ENCODE measurements at places on chromosomes 2 and 18.

GRCh38 chr2:51322613-51323012 lies 290.7 kb upstream of the NRXN1 start:
- DNase-seq = no peak

DNA sequence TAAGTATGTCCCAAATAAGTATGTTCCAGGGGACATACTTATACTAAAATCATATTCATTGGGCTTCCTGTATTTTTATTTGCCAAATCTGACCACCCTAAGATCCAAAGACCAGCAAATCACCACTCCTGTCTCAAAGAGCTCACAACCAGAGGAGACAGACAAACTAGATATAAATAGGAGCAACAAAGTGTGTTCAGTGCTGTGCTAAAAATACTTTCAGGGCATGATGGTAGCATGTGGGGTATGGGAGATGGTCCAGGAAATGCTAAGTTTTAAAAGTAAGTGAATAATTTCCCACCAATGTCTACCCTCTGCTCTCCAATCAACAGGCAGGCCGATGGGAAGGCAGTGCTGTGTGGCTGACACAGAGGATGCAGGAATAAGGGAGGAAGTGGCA lies 87.1 kb downstream of the C1QL2 start:
- no peak for DNase-seq

GRCh38 chr2:71721362-71721665 lies 268.0 kb downstream of the DYSF start:
- no peak for DNase-seq

DNA sequence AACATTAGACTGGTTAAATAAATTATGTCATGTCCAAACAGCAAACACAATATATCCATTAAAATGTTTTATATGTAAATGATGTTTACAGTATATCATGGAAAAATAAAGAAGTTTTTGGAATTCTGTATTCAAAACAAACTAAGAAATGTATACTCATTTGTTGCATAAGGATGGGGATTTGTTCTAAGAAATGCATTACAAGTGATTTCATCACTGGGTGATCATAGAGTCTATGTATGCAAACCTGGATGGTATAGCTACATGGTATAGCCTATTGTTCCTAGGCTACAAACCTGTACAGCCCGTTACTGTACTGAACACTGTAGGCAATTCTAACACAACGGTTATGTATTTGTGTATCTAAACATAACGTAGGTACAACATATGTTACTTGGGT lies 35.1 kb downstream of the ARL5A start:
- no peak for DNase-seq

DNA sequence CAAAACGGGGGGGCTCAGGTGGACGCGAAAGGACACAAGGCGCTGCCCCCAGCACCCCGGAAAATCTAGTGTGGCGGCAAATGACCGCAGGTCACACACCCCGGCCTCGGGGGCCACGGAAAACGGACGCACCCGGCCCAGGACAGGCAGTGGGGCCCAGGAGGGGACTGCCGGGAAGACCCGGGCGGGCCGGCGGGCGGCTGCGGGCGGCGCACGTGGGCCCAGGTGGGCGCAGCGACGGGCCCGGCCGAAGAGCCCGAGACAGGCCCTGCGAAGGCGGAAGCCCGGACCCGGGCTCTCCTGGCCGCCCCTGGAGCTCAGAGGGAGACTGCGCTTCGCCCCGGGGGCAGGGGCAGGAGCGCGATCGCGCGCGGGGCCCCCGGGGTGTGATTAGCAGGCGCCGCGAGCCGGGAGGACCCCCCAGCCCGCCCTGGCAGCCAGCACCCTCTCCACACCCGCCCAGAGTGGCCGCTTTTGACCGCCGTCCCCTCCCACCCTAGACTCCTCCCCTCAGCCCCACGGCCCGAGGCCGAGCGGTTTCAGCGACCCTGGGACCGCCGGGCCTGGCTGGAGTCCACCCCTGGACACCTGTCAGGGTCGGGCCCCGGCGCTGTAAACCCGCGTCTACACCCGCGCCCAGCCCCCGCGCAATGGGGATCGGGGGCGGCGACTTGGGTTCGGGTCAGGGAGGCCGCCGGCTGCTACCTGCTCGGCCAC lies 773 bp downstream of the MBP start:
- no peak for DNase-seq

DNA sequence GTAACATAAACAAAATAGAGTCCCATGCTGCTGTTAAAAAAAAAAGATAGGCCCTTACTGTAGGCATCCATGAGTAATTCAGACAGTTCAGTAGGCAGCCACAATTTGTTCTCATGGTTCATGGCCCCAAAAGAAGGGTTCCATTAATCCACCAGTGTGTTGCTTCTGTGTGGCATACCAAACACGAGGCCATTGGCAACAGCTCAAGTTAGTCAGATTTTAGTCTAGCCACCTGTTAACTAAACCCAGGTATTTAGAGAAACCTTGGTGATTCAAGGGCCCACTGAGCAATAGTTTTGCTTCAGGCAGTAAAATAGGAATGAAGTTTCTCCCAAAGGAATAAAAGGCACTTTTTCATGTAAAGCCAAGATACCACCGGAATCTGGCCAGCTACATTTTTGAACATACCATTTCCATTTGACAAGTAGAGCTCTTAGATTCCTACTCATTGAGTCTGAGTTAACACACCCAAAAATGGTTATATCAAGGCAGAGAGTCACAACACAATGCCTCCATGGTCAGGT lies 80.1 kb upstream of the SRD5A2 start:
- DNase-seq = no peak

GRCh38 chr2:181275643-181276070 lies 181.5 kb upstream of the ITGA4 start:
- DNase-seq = no peak

- DNase-seq = no peak
Measured at GRCh38 chr2:5510082-5510481, 182.1 kb upstream of the SOX11 start.

DNA sequence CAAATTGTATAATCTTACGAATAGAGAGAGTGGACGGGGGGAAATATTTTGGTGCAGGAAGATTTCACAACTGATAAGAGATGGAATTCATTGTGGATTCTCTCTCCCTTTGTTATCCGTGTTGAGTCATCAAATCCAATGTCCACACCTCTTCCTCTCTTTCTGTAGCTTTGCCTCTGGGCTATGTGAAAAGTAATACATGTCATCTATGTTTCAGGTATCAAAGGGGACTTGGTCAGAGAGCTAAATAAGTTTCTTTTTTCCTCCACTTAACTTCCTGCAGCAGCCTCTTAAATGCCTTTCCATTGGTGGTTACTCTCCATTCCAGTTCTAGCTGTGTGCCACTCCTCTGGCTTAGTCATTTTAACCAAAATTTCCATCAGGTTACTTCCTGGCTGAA lies 169.3 kb upstream of the NXPH2 start:
- DNase-seq = no peak

DNA sequence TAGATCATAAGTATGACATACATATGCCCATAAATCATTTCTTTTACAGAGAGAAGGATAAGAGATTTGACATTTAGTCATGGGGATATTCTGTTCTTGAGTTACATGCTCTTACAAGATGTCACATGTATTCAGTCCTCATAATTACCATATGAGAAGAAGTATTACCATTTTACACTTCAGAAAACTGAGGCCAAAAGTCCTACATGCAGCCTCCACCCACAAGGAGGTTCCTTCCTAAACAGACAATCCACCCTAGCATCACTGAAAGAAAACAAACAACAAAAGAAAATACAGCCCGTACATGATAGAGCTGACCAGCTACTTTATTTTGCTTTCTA lies 335.1 kb downstream of the SETBP1 start:
- no peak for DNase-seq

DNA sequence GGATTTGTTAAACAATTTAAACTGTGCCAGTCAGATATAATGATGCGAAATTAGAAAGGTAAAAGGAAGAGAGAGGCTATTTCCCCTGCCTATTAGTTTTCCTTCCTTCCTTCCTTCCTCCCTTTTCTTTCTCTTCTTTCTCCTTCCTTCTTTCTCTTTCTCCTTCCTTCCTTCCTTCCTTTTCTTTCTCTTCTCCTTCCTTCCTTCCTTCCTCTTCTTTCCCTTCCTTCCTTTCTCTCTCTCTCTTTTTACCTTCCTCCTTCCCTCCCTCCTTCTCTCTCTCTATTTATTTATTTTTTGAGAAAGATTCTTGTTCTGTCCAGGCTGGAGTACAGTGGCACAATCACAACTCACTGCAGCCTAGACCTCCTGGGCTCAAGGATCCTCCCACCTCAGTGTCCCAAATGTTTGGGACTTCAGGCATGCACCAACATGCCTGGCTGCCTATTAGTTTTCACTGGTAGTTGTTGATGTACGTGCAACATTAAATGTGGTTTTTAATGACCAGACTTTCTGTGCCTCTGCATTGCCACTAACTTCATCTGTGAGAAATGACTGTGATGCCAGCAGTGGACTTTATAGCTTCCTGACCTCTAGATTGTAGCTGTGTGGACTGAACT lies 48.7 kb upstream of the NFE2L2 start:
- DNase-seq = no peak

- DNase-seq = no peak
Measured at GRCh38 chr2:238302751-238303150, 14.3 kb upstream of the PER2 start.

DNA sequence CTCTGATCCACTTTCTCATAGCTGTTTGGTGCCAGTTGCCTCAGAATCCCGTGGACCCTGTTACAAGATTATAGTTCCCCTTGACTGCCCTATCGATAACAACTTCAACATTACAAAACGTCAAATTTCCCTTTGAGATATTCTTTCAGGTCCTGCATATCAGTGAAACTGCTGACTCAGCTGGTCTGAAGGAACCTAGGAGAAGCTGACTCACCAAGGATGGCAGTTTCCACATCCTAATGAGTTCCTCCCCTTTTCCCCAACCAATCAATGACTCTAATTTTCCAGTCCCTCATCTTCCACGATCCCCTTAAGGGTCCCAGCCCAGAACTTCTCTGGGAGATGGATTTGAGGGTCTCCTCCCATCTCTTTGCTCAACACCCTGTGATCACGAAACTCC lies 27.6 kb upstream of the GNAL start:
- no peak for DNase-seq

GRCh38 chr2:33317369-33318007 lies 159.0 kb upstream of the RASGRP3 start:
- no peak for DNase-seq

DNA sequence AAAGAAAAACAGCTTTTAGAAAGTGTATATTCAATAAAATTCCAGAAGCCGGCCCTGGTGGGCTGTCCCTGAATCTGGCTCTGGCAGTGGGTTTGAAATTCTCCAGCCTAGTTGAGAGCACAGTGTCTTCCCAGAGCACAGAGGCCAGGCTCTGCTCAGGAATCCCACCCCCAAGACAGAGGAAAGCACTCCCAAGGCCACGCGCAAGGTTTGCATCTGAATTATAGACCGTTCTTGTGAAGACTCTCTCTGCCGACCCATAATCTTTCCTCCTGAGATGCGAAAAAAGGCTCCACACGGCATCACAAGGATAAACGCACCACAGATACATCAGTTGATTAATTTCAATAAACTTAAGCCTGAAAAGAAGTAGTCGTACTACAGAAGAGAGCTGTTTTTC lies 342.2 kb downstream of the CMPK2 start:
- no peak for DNase-seq

- DNase-seq = no peak
Measured at GRCh38 chr2:29775937-29776336, 145.4 kb downstream of the ALK start.

DNA sequence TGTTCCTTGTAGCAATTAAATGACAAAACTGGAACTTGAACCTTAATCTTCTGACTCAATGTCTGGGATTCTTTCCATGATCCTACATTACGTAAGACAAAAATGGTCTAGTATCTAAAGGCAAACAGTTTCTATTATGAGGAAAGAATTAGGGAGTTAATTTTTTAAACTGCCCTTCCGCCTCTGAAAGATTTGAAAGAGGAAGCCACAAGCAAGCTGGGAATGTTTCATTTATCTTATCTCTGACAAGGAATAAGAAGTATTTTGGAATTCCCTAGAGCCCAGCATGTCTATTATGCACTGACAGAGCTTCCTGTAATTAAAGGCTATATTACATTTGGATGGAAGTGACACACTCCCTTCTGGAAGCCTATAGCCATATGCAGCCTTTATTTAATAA lies 558.8 kb upstream of the CDH2 start:
- DNase-seq = no peak

DNA sequence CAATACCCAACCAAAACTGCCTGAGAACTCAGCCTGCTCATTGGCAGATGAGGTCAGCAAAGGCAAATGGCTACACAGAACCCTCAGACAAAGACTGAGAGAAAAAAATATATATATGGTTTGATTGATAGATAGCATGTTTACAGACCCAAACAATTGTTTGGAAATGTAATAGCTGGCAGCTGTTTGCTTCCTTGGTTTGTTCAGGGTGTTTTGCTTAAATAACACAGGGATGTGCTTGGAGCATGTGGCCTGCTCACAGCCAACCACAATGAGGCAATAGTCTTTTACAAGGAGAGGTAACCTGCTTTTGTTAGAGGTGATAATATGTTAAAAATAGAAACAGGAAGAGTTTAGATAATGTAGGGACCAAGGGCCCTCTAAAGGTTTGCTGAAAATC lies 84.5 kb downstream of the PDK1 start:
- no peak for DNase-seq

DNA sequence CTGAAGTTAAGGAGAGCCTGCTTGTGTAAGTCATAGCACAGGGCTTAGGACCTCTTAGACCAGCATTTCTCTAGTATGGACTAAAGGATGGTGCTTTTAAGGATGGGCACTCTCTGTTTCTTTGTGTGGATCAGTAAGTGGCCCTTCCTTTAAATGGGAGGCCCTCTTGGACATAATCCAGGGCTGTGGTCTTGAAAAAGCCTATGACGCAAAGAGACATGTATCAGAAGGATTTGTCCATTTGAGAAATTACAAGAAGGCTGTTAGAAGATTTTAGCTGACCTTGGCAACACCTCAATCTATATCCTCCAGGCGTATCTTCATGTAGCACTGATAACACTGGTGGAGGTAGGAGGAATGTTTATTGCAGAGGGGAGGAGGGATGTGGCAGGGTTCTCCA lies 79.2 kb downstream of the PRPF40A start:
- DNase-seq = no peak

- no peak for DNase-seq
Measured at GRCh38 chr2:63051042-63051794, 588 bp downstream of the OTX1 start.

DNA sequence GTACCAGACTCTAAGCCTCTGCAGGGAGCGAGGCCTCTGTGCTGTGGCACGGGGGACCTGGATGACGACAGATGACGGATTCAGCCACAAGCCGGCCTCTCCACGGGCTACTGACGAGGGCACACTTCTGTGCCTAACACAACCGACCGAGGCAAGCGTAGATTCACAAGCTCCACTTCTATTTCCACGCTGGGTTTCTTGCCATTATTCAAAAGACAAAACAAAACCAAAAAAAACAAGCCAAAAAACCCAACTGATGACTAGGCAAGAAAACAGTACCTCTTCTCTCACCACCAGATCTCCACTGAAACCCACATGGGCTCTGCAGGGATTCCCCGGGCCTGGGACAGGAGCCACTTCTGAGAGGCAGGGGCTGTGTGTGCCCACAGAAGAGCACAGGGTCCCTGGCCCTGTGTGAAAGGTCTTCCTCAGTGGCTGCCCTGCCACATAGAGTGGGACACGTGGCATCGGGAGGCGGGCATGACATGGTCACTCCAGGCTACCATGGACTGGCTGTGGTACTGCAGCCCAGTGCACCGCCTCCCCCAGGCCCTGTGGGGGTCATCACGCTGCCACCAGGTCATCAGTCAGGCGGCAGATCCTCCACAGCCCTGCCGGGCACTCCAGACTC lies 254.7 kb downstream of the HDAC4 start:
- no peak for DNase-seq

GRCh38 chr18:24991141-24992060 lies 360.6 kb downstream of the ZNF521 start:
- no peak for DNase-seq

Data from HepG2 (cell line).